Mesenteric fat pad (tissue), 1 donor: ENCODE measurements at places on chromosomes 1 and 21. TPM values are rescaled to one million over a fixed set of nuclear protein-coding genes. Genes with fewer than 3 reads are reported as not detected.

- DNase-seq: no peak
Observed at GRCh38 chr21:31795992-31796391, 64.1 kb upstream of the SCAF4 start.

GRCh38 chr1:108715932-108716331 lies 3.2 kb downstream of the FNDC7 start:
- DNase-seq: no peak

- DNase-seq: no peak
Observed at GRCh38 chr1:211200311-211200710, 58.9 kb upstream of the RCOR3 start.

GRCh38 chr21:46020581-46020980 lies 39.0 kb downstream of the COL6A1 start:
- no peak for DNase-seq

Gene SPOCD1
- total RNA-seq: 9.5 TPM

Gene HCRTR1
- total RNA-seq: 0.39 TPM

Gene PTCH2
- 0.93 TPM for total RNA-seq
